ENCODE measurements at places on chromosomes 3 and 15.

GRCh38 chr3:194537732-194538247 lies 51.0 kb upstream of the ATP13A3 start:
- no peak for DNase-seq

DNA sequence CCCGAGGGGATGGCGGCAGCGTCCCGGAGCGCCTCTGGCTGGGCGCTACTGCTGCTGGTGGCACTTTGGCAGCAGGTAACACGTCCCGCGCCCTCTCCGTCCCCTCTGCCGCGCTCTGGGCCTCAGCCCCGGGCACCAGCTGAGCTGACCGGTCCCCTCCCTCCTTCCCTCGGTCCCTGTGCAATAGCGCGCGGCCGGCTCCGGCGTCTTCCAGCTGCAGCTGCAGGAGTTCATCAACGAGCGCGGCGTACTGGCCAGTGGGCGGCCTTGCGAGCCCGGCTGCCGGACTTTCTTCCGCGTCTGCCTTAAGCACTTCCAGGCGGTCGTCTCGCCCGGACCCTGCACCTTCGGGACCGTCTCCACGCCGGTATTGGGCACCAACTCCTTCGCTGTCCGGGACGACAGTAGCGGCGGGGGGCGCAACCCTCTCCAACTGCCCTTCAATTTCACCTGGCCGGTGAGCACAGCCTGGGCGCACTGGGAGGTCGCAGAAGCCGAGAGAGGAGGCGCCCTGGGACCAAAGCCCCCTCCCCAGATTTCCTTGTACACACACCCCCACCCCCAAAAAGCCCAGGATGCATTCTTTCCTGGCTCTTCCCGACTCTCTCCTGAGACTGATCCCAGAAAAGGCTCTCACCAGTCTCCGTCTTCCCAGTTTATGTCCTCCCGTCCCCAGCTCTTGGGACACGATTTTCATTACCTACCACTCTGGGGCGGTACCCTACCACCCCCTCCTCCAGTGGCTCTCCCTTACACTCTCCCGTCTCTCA lies 705 bp downstream of the DLL4 start:
- DNase-seq: no peak

DNA sequence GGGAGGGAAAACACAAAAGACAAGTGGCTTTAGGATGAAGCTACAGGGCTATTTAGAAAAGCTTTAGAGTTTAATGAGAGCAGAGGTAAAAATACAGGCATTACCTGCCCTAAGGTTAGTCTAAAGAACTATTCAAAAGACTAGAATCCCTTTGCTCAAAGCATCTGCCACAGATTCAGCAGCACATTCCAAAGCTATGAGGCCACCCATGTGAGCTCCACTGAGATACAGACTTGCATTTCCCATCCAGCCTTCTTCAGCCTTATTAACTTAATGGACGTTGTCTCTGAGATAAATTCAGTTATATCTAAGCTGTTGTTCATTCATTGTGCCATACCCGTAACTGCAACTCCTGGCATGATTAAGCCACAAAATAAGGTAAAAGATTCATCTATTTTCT lies 25.4 kb downstream of the CXCR6 start:
- DNase-seq: no peak

DNA sequence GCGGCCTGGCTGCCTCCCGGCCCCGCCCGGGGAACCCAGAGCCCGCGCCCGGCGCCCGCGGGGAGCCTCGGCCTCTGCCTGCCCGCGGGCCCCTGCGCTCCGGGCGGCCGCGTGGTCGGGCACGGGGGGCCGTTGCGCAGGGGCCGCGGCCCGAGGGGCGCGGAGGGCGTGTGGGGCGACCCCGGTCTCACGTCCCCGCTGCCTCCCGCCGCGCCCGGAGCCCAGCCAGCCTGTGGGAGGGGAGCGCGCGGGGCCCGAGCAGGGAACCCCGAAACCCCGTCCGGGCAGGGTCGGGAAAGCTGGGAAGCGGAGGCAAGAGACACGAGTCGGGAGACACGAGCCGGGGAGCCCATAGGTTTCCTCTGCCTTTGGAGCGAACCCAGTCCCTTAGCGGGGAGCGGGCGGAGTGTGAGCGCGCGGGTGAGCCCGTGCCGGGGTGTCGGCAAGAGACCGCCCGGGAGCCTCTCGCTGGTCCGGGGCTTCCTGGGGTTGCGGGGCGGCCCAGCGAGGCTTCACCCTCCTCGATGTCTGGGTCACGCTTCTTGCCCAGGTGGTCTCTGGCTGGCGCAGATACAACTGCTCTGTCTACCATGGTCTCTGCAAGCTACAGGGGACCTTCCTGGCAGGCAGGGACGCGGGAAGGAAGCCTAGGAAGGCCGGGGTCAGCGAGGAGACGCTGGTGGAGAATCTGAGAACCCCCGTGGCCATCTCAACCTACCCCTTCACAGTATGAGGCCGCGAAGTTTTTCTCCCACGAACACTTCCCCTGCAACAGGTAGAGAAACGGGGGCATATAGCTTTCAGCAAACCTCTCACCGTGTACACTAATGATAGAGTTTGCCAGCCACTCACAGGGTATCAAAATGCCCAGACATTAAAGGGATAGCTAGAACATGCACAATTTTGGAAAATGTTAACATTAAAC lies 586 bp downstream of the LRRK1 start:
- DNase-seq: no peak

DNA sequence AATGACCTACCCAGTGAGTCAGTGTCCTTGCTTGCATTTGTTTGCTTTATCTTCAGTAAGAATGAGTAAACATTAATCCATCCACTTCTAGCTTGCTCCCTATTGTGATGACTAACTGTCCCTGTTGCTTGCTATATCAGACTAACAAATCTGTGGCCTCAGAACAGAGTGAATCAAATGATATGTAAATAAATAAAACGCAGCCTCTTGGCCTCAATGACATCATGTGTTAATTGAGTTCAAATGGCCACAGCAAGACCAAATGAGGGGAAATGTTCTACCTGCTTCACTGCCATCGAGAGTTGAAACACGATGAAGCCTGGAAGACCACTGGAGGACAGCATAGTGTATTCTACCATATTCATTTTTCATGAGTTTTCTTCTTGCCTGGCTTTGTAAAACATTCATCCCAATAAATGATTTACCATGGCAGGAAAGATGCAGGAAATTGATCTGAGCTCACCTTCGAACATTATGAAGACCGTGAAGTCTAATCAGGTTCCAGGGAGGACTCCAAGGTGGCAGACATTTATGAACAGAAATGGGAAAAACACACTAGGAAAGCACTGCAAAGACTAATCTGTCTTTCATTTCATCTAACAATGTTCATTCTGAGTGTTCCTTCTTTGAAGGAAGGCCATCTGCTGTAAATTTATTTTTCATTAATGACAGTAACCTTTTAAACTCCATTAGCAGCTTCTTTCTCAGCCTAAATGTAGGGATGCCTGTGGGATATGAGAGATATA lies 1144.5 kb downstream of the TUSC7 start:
- DNase-seq: no peak

GRCh38 chr15:29099131-29099880 lies 170.3 kb downstream of the NSMCE3 start:
- DNase-seq: no peak

All from effector memory CD4-positive, alpha-beta T cell (primary cell).